Thyroid gland (tissue), 4 donors: ENCODE measurements at places on chromosomes 2 and 18. TPM values are rescaled to one million over a fixed set of nuclear protein-coding genes. Genes with fewer than 3 reads are reported as not detected.

CDK15 gene
- total RNA-seq, result not detected

GALNT13 gene
- total RNA-seq, result not detected

TTC39C gene
- 13.7 TPM for total RNA-seq

NEU2 gene
- total RNA-seq, result not detected

NEURL3 gene
- total RNA-seq, result 0.40 TPM

EGR4 gene
- not detected for total RNA-seq

IL1RL1 gene
- 1.4 TPM for total RNA-seq

CYTIP gene
- 5.5 TPM for total RNA-seq

GPR39 gene
- total RNA-seq, result 9.7 TPM

SULT1C3 gene
- total RNA-seq, result not detected

CDH20 gene
- total RNA-seq, result 0.89 TPM

LYPD6 gene
- 1.5 TPM for total RNA-seq

NTSR2 gene
- total RNA-seq, result not detected

FAP gene
- total RNA-seq, result 10.1 TPM

GULP1 gene
- 46.3 TPM for total RNA-seq

GPBAR1 gene
- 2.1 TPM for total RNA-seq

ANKRD62 gene
- not detected for total RNA-seq

IL1R1 gene
- 57.6 TPM for total RNA-seq

ALPP gene
- not detected for total RNA-seq

SMAD2 gene
- total RNA-seq, result 139 TPM
